ENCODE measurements at places on chromosomes 2 and 18.

DNA sequence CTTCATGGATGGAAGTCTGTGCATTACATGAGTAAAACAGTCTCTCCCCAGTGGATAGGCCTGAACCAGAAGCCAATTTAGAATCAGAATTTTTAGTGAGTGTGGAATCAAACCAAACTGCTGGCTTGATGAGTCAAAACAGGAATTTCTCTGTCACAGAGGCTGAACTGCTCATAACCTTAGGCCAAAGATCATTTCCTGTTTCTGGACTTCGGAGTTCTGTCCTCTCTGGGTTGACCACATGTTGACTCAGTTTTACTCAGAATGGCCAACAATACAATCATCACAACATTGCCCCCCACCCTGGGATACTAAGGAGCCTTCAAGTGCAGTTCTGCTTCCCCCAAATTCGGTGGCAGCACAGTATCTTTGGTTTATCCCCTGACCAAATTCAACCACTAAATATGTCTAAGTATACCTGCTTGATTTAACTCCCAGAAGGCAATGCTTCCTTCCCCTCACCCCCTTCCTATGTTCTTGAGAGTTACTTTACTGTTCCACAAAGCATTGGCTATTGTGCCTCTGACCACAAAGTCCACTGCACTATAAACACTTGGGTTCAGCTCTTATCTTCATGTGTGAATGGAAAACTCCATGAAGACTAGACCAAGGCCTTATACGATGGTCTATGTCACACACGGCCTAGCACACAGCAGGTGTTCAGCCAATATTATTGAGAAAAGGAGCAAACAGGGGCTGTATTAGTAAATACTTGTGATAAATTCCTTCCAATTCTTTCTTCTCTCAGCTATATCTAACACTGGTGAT lies 67.8 kb downstream of the NXPH2 start:
- DNase-seq, result no peak

GRCh38 chr18:24472591-24472990 lies 12.2 kb downstream of the HRH4 start:
- DNase-seq, result no peak

DNA sequence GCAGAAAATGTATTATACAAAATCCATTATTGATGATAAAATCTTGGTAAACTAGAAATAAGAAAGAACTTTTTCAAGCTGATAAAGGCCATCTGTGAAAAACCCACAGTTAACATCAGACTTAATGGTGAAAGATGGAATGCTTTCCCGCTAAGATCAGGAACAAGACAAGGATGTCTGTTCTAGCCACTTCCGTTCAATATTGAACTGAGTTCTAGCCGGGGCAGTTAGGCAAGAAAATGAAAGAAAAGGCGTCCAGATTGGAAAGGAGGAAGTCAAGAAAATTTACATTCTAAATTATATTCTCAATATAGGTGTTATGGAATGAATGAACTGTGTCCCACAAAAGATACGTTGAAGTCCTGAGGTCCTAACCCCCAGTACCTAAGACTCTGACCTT lies 39.1 kb upstream of the DTNB start:
- no peak for DNase-seq

DNA sequence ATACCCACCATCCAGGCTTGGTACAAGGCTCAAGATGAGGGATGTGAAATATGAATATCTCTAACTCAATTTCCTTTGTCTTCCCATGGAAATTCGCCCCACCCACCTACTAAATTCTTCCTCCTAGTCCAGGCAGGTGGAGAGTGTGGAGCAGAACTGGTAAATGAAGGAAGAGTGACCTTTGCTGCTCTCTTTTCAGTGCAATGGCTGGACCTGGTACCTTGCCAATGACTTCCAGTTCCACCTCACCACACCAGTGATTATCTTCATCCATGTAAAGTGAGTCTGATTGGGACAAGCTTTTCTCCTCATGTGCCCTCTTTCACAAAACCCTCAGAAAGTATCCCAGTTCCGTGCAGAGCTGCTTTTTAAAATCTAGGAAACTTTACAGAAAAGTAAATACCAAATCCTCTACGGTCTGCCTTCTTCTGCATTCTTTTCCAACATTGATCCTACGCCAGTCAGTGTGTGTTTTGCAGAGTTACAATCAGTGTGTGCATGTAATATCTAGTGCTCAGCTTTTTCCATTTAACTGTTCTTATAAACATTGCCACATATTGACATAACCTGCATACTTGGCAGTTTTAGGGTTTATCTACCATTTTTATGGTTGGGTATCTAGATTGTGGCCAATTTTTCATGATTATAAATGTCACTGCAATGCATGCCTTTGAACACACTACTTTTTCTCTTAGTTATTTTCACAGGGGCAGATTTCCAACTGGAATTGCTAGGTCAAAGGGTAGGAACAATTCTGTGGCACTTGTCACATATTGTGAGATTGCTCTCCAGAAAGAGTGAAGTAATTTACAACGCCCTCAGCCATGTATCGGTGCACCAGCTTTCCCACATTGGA lies 86.5 kb upstream of the SEC11C start:
- no peak for DNase-seq

- DNase-seq, result no peak
Measured at GRCh38 chr2:204341887-204342276, 203.4 kb upstream of the PARD3B start.

DNA sequence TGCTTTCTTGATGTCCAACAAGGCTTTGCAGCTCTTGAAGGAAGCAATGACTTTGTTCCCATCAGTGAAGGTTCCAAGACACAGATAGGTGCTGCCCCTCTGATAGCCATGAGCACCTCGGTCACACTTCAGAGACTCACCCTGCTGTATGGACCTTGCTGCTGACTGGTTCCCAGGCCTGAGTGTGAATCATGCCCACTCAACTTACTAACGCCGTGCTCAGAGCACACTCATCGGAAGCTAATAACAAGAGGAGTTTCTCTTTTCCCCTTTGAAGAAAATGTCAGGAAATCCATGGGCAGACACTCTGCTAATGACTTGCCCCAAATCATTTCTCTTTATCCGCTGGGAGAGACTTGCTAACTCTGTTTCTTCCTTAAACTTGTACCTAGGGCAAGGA lies 83.8 kb upstream of the ARL4C start:
- no peak for DNase-seq

GRCh38 chr2:24452502-24452885 lies 38.6 kb upstream of the NCOA1 start:
- DNase-seq, result no peak
